ENCODE measurements at places on chromosomes 2 and 18.

- DNase-seq, result no peak
Observed at GRCh38 chr2:121825003-121825950, 69.8 kb downstream of the TSN start.

- DNase-seq, result no peak
Observed at GRCh38 chr18:2846636-2847316, at the start of gene EMILIN2. TSS of gene EMILIN2 (plus strand) at chr18:2847006. CDS start at chr18:2847189, 183 bp downstream.

GRCh38 chr2:240856151-240856980, 12.3 kb upstream of the AGXT start:
- DNase-seq, result no peak

GRCh38 chr2:237441605-237442274, 27.8 kb upstream of the COL6A3 start:
- no peak for DNase-seq

DNA sequence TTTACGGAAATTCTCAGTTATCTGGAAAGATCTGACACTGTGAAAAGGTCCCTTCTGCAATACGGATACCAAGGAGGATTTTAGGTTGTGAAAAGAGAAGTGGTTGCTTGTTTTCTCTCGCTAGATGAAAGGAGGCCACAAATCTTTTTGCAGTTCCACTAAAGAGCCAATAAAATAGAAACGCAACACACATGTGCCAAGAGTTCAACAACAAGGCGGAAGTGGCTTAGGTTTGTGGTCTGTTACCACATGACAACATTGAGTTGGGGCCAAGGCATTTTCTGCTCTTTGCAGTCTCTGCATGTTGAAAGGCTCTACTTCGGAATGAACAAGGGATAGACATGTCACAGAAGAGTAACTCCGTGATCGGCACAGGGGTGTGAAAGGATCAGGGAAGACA, 115.7 kb upstream of the OSR1 start:
- DNase-seq, result no peak
